ENCODE measurements at places on chromosomes 7 and 10.

DNA sequence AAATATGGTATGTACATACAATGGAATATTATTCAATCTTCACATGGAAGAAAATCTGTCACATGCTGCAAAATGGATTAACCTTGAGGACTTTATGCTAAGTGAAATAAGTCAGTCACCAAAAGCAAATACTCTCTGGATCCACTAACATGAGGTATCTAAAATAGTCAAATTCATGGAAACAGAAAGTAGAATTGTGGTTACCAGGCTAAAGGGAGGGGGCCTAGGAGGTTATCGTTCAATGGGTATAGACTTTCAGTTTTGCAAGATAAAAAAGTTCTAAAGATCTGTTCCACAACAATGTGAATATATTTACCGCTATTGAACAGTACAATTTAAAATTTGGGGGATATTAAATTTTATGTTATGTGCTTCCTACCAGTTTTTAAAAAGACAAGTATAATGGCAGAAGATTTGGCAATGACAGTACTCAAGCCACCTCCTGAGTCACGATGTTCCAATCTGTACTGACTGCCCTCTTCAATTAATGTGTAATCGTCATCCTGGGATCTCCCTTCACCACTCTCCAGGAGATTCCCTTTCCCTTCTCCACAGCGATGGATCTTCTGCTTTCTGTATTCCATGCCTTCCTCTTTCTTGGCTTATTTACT, 32.3 kb upstream of the IL6 start:
- DNase-seq: no peak

DNA sequence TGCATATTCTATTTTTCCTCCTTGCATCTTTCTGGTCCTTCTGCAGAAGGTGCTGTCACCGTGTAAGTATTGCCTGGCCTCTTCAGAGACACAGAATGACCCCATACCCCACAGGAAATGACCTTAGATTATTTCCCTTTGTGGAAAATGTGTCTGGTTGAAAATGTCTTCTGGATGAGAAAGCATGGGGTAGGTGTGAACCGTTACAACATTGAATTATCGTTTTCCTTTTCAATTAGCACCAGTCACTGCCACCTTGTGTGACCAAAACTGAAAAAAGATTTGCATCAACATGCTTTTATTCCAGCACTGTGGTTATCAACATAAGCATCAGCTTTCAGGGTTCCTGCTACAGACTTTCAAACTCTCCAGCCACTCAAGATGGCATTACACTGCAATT, 58.0 kb upstream of the CELF2 start:
- no peak for DNase-seq

GRCh38 chr7:44112231-44112996, 8.3 kb downstream of the AEBP1 start:
- no peak for DNase-seq

DNA sequence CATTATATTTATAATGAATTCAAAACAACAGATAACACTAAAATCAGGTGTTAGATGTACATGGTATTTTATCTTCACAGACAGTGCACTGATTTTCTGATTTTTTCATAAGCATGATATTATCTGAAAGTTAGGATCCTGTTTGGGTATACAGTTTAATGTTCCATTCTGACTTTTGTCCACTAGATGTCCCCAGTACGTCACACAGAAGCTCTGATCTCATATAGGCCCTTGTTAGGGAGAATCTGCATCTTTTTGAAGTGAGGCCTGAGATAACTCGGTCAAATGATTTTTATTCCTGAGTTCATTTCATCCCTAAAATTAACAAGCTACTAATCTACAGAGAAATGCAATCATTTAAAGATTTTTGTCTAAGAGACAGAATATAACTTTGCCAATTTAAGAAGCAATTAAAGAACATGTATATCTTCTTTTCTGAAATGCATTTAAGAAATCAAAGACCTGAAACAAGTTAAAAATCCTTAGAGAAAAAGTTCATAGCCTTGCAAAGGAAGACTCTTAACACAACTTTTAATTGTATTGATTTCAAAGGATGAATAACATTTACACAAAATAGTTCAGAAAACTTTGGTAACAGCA, 72.0 kb upstream of the TES start:
- DNase-seq: no peak

Measured in femur (tissue), 1 donor.